ENCODE measurements at places on chromosomes 5 and 9.

- no peak for DNase-seq
Measured at GRCh38 chr5:128844354-128844923, 120.8 kb upstream of the SLC27A6 start.

DNA sequence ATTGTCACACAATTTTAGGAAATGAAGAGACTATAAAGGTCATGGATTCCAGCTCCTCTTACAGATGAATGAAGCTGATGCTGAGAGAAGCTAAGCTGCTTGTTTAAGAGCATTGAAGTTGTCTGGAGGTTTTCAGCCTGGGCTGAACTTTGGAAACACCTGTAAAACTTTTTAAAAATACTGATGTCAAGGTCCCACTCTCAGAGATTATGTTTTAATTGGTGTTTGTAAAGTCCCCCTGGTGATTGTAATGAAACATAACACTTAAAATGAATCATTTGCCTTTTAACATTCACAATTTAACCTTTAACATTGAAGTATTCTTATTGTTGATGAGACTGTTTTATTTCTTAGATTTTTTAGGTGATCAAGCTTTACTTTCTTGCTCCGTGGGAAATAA, 16.4 kb downstream of the RAD23B start:
- DNase-seq, result no peak

- no peak for DNase-seq
Measured at GRCh38 chr9:91502913-91503672, 79.5 kb upstream of the NFIL3 start.

DNA sequence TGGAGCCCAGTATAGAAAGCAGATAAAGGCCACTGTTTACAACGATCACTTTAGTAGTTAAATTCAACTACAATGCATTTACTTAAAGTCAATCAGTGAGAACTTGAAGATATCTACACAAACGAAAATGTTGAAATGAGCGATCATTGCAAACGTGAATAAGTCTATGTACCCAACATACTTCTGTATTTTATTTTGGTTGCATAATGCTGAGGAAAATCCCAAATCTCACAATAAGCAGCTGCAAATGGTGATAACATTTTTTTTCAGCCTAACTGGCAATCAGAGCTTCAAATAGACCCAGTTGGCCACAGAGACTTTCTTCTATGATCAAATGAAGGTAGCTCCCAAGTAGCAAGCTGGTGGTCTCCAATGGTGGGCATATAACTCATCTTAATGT, 32.1 kb downstream of the PDGFRB start:
- DNase-seq, result no peak

DNA sequence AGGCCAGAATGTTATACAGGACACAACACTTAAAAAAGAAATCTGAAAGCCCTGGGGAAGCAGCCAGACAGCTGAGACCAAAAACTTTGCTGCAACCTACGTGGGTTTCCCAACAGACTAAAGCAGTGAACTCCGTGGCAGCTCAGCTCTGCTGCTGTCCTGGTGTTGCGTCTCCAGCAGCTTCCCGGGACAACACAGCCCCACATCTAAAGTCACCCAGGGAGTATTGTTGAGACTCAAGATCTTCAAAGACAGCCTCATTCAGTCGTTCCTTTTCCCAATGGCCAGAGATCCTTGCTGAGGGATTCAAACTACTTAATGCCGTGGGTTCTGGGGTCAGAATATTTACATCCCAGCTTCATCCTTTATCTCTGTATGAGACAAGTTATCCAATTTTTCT, 125.8 kb downstream of the MED10 start:
- DNase-seq, result no peak

DNA sequence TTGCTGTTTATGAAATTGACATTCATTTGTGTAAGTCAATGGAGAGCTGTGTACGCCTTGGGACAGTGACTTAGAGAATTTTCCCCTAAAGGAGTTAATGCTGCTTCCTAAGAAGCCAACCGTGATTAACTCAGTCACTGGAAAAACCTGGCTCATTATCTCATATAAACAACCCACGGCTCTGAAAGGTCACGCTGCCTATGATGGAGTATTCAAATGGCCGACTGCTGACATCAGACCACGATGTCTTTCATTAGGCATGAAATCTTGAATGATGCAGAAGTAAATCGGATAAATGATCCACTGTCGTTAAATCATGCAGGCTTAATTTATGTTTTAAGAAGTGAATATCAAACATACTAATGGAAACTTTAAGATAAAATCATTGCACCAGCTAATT, 603.7 kb downstream of the RAB3C start:
- DNase-seq, result no peak

DNA sequence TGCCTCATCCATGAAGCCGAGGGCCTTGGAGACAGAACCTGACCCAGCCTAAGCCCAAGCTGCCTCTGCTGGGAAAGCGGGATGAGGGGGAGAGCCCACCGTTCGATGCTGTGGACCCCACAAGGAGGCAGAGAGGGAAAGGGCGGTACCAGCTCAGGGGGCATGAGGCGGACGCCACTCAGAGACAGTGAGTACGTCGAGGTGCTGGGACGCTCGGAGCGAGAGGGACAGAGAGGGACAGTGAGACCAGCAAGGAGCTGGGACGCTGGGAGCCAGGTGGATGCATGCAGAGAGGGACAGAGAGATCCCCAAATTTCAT, 33.6 kb downstream of the EXD3 start:
- no peak for DNase-seq

- no peak for DNase-seq
Measured at GRCh38 chr5:36640949-36641348, 34.5 kb downstream of the SLC1A3 start.

GRCh38 chr5:43412156-43412555, at the start of gene CCL28:
TSS of gene CCL28 (minus strand) at chr5:43412391. CDS start at chr5:43412316, 75 bp downstream.
- no peak for DNase-seq

DNA sequence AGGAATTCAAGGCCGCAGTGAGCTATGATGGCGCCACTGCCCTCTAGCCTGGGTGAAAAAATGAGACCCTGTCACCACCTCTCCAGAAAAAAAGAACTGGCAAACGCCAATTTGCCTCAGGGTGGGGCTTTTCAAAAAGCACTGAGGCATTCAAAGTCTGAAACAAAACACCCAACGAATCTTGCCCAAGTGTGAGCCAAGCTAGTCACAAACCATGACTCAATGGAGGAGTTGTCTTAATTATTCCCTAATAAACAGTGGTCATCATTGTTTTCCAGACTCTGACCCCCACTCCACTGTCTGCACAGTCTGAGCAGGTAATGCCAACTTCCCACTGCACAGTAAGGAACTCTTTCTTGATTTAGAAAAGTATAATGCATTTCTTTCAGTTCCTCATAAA, 16.8 kb downstream of the FRMD3 start:
- no peak for DNase-seq

- DNase-seq, result no peak
Measured at GRCh38 chr5:30390095-30390494, 803.4 kb upstream of the CDH6 start.

DNA sequence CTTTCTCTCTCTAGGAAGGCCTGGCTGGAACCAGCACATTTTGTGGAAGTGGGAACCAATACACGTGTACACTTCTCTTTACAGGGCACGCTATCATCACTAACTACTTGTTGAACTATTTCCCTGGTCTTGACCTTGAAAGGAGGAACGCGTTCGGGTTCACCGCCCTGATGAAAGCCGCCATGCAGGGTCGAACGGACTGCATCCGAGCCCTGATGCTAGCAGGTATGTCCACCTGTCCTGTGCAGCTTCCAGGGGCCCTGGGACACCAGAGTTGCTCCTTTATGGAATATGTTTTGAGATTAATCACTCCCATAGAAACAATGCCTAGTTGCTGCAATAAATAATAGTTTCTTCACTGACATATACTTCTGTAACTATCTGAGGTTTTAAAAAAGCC, 74.1 kb downstream of the ANKRD33B start:
- no peak for DNase-seq

- no peak for DNase-seq
Measured at GRCh38 chr9:96178153-96178552, 123.8 kb downstream of the HSD17B3 start.

DNA sequence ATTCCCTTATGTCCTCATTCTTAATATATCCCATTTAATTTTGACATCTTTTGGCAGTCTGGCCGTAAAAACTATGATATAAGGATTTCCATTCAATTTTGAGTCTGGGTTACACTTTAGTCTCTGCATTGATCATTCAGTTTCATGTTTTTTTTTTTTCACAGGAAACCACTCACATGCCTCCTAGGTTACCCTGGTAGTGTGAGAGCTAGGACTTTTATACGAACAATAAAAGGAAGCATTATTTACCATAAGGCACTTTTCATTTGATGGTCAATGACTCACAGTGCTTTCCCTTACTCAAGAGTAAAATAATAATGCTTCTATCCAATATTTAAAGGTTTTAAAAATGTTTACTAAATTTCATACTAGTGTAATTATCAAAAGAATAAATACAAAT, 16.4 kb upstream of the DMAC1 start:
- DNase-seq, result no peak

- DNase-seq, result no peak
Measured at GRCh38 chr9:106707738-106708474, 155.1 kb upstream of the ZNF462 start.

DNA sequence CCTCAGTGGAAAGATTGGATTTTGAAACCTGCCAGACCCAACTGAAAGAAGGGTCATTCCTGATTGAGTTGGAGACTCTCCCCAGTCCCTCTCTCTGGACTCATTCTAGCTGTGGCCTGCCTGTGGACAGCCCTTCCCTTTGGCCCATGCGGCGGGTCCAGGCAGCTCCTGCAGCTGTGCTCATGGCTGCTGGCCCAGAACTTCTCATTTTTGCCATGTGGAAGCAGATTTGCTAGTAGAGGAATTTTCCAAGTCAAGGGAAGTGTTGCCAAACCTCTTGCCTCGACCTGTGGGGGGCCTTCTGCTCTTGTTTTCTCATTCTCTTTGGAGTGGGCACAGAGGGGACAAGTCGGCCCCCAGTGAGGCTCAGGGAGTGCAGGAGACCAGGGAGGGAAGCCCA, 89.2 kb downstream of the ANKRD33B start:
- DNase-seq, result no peak

DNA sequence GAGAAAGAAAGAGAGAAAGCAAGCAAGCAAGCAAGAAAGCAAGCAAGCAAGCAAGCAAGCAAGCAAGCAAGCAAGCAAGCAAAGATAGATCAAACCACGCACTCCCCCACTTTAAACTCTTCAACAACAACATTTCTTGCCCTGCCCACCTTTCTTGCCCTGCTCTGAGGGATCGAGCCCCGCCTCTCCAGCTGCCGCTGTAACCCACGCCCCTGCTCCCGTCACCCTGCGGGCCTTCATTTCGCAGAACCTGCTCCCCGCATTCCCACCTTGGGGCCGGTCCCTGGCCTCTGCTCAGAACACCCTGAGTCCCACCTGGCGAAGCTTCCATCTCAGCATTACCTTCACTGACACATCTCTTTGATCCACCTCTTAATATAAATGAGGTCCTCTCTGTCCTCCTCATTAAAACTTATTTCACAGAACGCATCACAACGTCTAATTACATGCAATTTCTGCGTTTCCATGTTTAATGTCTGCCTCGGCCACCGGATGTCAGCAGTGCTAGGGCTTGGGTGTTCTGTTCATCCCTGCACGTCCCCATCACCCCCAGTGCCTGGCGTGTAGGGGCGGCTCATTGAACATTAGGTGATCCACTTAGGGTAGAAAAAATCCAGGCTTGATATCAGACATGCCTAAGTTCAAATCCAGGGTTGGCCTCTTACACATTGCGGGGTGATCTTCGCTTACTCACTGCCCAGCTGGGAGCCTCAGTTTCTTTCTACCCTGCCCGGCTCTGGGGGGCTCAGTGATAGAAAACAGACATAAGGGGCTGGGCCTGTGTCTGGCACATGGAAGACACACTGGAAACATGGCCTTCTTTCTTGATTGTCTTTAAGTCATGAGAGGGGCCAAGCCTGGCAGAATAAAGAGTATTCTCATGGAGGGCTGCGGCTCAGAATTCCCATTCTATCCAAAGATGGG, 187.6 kb downstream of the DAB2IP start:
- DNase-seq, result no peak

DNA sequence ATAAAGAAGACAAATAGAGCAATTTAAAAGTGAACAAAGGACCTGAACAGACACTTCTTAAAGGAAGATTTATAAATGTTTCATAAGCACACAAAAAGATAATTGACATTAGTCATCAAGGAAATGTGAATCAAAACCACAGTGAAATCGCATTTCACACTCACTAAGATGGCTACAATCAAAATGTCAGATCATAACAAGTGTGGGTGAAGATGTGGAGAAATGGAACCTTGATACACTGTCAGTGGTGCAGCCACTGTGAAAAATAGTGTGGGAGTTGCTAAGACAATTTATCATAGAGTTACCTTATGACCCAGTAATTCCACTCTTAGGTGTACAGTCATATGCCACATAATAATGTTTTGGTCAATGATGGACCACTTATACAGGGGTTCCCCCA, 54.5 kb upstream of the HTR4 start:
- no peak for DNase-seq

DNA sequence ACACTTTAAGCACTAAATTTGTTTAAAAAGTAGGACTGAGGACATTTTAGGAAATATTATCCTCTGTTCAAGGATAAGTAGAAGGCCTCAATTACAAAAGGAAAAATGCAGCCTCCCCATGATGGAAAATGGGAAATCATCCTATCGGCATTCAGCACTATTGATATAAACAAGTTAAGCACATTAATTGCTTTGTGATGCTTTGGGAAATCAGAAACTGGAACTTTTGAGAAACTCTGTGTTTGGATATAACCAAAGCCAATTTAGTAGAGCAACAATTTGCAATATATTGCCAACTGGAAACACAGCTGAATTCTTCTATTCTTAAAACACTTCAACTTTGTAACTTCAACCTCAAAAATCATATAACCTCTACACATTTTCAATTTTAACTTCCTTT, 65.2 kb upstream of the PTGER4 start:
- DNase-seq, result no peak

DNA sequence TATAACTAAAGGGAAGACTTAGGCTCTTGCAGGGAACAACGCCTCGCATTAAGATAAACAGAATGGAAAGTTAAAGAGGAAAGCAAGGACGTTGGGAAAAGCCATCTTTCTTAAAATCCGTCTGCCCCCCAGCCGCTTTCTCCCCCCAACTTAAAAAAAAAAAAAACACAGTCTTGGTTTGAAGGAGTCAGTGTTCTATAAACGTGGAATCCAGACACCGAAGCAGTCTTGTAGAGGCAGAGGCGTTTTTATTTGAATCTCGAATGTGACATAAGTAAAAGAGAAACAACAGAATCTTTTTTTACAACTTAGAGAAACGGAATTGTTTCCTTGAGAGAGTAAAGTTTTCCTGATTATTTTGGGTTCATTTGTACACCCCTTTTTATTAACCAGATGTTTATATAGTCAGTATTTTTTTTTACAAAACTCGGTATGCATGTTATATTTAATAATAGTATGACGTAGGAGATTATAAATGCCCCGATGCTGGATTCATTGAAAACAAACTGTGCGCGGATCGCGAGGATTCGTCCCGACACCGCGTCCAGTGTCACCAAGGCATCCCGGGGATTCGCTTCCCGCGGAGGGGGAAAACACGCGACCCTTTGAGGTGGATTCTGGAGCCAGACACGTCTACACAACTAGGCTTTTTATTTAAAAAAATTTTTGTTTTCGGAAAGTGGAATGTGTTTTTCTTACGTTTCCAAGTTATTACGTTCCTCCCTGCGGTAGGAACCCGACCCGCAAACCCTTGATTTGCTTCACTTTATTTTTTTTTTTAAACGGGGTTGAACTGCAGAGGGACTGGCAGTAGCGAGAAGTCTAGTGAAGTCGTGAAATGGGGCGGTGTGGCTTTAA, 6.7 kb downstream of the PTCH1 start:
- no peak for DNase-seq

GRCh38 chr9:86563936-86564335, 209.7 kb upstream of the TUT7 start:
- DNase-seq, result no peak

Measured in AG08396 (cell line).